ENCODE measurements at places on chromosomes 3 and 15.
A peak's percentile ranks its signal among the peaks of the same experiment; 100 is the strongest.

GRCh38 chr3:43132870-43133636, 27.2 kb upstream of the POMGNT2 start:
- no peak for DNase-seq

GRCh38 chr3:77825001-77825827, 785.3 kb downstream of the ROBO2 start:
- peak; percentile 81 for DNase-seq

DNA sequence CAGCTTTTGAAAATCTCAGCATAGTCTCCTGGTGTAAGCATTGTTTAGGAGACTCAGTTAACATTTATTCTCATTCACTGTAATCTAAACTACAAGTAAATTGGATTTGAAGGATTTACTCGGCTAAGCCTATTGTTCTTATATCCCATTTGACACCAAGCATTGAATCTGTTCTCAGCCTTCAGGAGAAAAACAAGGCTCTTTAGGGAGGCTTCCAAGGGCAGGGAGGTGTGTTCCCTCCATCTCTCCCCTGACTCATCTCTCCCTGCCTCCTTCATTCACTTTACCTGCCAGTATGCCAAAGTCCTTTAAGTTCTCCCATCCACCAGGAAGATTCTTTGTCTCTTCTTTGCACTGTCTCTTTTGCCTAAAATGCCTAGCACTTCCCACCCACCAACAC, 347.8 kb downstream of the MFSD1 start:
- DNase-seq = no peak

GRCh38 chr3:190617185-190617584, 103.3 kb downstream of the IL1RAP start:
- DNase-seq = no peak

- DNase-seq = no peak
Observed at GRCh38 chr15:61070111-61070901, 158.8 kb downstream of the RORA start.

GRCh38 chr3:138348754-138349739, 668 bp downstream of the MRAS start:
- peak; percentile 50 for DNase-seq

- no peak for DNase-seq
Observed at GRCh38 chr15:84812842-84813241, 4.3 kb upstream of the ALPK3 start.

DNA sequence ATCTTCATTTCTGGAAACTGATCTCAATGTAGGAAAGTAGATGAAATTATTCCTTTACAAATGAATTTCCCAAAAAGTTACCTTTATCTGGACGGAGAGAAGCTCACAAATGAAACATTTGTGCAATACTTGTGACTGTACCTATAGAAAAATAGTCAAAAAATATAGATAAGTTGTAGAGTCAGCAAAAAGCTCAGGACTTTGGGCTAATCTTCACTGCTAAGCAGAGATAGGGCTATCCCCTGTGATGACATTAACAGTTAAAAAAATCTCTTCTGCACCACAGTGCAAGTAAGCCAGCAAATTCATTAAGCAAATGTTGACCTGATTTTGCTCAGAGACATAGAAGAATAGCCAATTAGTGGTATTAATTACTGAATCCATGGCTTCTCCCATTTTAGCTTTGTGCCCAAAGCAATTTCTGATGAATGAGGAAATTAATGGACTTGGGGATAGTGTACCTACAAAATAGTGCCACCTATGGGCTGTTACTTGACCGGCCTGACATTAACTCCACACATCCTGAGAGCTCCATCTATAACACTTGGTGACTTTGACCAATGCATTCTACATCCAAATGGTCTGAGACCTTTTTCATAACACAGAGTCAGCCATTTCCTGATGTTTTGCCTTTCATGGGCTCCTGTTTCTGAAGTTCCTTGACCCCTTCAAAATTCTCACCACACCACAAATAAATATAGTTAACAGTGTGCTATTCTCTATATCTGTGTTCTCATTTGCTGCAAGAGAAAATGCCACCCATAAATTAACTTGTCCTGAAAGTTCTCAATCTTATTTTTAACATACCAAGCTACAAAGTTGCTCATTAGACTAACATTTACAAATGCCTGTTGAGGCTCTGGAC, 105.0 kb downstream of the SSR3 start:
- DNase-seq = peak; percentile 47

DNA sequence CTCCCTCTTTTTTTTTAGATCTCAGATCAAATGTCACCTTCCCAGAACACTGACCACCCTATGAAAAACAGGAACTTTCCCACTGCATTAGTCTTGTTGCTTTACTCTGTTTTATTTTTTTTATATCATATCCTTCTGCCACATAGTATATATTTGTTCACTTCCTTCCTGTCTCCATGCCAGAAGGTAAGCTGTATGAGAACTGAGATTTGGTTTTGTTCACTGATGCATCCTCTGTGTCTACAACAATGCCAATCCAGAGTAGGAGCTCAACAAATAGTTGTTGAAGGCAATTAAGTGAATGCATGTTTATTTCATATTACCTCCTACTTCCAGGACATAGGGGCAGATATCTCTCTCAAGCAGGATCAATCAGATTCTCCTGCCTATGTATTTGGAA, 114.4 kb downstream of the TPRG1 start:
- DNase-seq = no peak

- DNase-seq = peak; percentile 42
Observed at GRCh38 chr3:179181021-179181472, 32.9 kb downstream of the PIK3CA start.

- no peak for DNase-seq
Observed at GRCh38 chr3:72022027-72022426, 237.1 kb upstream of the PROK2 start.

DNA sequence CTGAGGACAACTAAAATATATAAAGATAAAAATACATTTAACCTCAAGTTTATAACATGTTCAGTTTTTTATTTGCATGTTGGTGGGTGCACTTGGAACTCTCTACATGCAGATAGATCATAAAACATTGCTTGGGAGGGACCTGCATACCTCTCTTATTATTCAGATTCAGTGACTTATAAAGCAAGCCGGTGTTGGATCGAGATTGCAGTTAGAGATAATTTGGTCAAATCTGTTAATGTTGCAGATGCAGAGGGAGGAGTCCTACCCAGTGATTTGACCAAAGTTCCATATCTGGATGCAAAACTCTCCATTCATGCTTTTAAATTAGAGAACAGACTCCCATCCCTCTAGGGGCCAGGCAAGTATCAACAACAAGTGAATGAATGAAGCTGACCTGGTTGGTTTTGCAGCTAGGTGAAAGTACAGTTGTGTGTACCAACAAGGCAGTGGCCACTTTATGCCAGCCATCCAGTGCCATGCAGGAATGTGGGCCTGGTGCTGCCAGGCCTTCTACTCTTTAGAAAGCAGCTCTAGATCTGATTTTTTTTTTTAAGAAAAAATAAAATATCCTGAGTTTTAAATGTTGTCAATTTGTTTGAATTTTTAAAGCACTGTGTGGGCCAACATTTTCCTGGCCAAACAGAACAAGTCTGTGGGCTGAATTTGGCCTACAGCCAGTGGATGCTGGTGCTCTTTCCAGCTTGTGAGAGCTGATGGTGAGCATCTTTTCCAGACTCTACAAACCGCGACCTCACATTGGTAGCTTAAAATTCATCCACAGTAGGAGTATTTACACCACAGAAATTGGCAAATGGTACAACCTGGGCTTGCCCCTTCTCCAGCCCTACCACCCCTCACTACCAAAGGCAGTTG, 12.3 kb downstream of the CDIN1 start:
- peak; percentile 17 for DNase-seq

- DNase-seq = no peak
Observed at GRCh38 chr15:50256188-50257041, 9.1 kb downstream of the HDC start.

- DNase-seq = peak; percentile 85
Observed at GRCh38 chr3:129224984-129225393, 24.4 kb upstream of the COPG1 start.

DNA sequence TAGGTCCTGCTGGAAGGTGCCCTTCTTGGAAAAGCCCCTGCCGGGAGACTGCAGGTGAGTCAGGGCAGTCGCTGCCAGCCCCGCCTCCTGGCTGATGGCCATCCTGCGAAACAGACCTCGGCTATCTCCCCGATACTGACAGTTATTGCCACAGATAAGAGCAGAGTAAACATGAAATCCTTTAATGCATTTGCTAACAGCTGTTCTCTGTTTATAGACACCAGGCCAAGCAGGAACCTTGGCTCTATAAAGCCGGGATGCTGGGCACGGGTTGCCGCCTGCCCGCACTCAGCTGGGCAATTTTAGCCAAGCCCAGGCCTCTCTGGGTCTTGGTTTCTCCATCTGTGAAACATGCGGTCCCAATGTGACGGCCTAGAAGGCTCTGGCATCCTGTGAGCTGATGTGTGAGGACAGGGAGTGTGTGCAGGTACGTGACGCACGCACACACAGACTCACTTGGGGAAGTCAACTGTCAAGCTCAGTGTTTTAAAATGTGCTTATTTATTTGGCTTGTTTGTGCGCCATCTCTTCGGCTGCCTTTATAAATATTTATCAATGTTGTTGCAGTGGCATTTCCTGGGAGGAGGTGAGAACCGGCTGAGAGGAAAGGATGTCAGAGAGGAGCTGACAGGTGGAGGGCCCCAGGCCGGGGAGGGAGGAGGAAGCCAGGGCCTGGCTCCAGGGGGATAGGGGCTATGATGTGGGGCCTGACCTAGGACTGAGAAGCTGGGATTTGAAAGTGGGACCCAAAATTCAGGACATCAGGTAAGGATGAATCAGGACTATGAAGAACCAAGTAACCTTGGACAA, 50.8 kb upstream of the PRR23E start:
- no peak for DNase-seq

DNA sequence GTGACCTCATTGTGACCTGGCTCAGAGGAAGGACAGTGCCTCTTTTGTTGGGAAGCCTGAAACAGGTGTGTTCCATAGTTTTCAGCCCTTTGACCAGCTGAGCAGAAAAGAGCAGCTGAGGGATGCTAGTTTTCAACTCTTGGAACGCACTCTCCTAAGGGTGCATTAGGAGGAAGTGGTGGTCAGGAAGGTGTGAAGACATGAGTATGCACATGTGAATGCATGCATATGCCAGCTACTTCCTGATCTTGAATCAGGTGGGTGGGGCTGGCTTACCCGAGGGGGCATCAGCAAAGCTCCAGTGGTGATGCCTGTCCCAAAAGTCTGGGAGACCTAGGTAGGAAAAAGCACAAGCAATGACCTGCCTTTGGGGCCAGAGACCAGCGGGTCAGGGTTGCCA, 23.3 kb upstream of the CEMIP start:
- DNase-seq = no peak

DNA sequence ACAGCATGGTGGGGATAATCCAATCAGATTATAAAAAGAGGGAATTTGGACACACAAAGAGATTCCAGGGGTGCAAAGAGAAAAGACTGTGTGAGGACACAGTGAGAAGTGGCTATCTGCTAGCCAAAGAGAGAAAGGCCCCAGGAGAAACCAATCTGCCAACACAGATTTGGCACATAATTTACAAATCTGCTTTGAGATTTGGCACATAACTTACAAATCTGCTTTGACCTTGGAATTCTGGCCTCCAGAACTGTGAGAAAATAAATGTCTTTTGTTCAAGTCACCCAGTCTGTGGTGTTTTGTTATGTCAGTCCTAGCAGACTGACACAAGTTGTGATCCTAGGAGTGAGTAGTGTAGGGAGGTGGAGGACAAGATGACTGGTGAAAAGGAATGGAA, 3.5 kb upstream of the TM4SF18 start:
- DNase-seq = no peak

DNA sequence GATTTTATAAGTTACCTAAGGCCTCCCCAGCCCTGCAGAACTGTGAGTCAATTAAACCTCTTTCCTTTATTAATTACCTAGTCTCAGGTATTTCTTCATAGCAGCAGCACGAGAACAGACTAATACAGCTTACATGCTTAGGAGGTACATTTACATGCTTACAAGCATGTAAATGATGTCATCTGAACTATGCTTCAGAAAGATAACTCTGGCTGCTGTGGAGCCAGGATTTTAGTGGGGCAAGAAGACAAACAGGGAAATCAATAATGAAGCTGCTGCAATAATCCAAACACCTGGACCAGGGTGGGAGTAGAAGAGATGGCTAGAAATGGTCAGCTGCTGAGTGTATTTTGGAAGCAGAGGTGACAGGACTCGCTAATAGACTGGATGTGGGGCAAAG, 9.6 kb downstream of the NDUFAF1 start:
- DNase-seq = no peak

- no peak for DNase-seq
Observed at GRCh38 chr3:130866327-130866726, 27.6 kb upstream of the ATP2C1 start.

DNA sequence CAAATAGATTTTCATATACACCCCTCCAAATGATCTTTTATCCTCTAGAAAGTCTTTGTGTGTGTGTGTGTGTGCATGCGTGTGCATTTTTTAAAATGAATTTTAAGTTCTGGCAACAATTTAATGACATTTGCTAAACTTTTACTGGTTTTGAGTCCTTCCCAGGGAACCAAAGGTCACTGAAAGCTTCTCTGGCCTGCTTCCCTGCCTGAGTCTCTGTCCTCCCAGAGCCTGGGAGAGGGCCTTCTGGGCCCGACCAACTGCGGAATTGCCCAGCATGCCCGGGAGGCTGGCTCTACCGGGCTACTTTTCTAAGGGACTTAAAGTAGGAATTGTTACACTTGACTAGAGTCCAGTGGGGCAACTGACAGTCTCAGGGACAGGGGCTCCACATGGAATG, 7.4 kb upstream of the RBPMS2 start:
- DNase-seq = no peak

GRCh38 chr3:130258532-130258952, 86.9 kb upstream of the COL6A5 start:
- DNase-seq = peak; percentile 50

- DNase-seq = no peak
Observed at GRCh38 chr15:58631319-58631718, 118.2 kb downstream of the ADAM10 start.

DNA sequence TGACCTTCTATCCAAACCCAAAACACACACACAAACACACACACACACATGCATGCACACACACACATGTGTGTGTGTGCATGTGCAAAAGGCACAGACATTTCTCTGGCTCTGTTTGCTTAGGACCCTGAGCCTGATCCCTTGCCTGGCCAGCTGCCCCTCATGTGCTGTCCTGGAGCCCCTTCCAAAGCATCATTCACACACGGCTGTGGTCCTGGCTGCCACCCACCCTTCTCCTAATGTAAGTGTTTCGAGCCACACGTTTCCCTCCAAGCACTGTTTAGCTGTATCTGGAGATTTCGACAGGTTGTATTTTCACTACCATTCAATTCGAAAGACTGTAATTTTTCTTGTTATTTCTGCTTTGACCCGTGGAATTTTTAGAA, 45.8 kb upstream of the KLF13 start:
- no peak for DNase-seq

DNA sequence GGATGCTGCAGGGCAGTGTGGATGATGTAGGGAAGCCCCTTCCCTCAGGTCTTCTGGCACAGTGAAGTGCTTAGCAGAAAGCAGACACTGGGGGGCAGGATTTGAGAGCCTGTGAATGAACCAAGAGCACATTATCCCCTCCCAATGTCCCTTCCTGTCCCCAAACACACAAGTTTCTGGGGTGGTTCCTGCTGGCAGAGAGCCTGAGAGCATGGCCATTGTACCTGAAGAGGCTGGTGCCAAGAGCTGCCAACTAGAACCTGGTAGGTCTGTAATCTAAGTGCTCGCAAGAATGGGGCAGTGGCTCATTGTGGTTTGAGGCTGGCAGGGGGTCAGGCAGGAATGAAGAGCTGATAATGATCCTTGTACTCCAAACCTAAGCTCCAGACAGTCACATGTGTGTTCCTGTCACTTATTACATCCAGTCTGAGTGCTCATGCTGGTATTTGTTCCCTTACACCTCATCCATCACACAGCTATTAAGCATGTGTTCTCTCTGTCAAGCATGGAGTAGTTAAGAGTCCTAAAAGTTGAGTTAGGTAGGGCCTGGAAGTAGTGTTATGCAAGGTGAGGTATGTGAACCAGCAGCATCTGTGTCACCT, 6.7 kb upstream of the CCR1 start:
- no peak for DNase-seq
